ENCODE measurements at places on chromosomes 2 and 18.

- peak; percentile 27 for DNase-seq
These were observed 1047.8 kb downstream of the SOCS6 start for GRCh38 chr18:71336576-71337210.

GRCh38 chr2:198056836-198057235 is 252.4 kb downstream of the PLCL1 start:
- DNase-seq = no peak

- no peak for DNase-seq
These were observed 389.1 kb downstream of the LRRTM1 start for GRCh38 chr2:79915455-79915854.

GRCh38 chr2:66968946-66969345 is 428.2 kb upstream of the ETAA1 start:
- DNase-seq = no peak

GRCh38 chr2:197453914-197454398 is 604 bp downstream of the COQ10B start:
- no peak for DNase-seq

DNA sequence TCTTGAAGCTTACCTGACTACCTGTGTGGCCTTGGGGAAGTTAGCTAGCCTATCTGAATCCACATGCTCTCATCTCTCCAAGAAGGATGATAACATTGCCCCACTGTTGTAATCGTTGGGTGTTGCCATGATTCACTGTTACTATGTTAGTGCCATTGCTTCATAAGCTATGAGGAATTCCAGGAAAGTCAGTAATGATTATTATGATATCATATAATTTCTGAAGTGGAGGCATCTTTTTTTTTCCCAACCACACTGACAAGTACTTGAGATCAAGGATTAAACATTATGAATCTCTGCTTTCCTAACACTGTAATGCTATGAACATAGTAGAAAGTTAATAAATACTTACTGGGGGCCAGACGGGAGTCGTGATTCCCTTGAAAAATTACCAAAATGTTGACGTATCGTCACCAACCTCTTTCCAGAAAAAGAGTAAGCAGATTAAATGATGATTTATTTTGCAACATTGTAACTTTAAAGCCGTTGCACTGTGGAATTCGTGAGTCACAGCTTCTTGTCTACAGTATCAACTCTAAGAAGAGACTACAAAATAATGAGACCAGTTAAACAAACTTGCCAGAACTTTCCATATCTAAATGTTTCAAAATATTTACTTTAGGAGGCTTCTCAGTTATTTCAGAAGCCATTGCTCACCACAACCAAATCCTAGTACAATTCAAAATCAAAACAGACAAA is 459.9 kb downstream of the PIK3C3 start:
- DNase-seq = no peak

DNA sequence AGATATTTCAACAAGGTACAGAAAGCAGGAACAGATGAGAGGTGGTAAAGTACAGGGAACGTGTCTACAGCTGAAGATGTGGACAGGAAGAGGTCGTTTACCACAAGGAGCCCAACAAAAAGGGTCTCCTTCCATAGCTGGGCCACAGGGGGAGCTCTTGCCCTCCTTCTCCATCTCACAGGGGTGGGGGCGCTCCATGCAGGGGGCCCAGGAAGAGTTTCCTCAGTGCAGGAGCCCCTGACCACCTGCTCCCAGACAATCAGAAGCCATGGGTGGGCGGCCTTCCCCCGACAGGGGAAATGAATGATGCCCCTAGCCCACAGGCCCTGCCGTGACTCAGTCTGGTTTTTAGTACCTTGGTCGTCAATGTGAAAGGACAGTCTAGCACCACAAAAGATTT is 163.6 kb upstream of the ZNF516 start:
- no peak for DNase-seq

- no peak for DNase-seq
These were observed 40.9 kb downstream of the DSG2 start for GRCh38 chr18:31538837-31539236.

DNA sequence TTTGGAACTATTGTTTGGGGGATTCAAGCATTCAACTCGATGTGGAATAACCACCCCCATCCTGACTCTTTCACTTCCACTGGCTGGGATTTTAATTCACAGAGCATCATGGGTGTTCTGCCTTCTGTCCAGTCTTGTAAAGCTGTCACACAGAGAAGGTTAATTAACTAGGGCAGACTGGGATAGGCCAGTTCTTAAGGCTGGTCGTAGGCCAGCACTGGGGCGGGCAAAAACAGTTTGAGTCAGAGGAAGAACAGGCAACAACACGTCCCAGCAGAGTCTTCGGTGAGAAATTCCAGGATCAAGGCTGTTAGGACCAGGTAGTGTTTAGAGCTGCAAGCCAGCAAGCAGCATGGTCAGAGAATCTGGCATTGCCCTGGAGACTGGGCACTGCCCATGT is 4.0 kb upstream of the RNF152 start:
- no peak for DNase-seq

DNA sequence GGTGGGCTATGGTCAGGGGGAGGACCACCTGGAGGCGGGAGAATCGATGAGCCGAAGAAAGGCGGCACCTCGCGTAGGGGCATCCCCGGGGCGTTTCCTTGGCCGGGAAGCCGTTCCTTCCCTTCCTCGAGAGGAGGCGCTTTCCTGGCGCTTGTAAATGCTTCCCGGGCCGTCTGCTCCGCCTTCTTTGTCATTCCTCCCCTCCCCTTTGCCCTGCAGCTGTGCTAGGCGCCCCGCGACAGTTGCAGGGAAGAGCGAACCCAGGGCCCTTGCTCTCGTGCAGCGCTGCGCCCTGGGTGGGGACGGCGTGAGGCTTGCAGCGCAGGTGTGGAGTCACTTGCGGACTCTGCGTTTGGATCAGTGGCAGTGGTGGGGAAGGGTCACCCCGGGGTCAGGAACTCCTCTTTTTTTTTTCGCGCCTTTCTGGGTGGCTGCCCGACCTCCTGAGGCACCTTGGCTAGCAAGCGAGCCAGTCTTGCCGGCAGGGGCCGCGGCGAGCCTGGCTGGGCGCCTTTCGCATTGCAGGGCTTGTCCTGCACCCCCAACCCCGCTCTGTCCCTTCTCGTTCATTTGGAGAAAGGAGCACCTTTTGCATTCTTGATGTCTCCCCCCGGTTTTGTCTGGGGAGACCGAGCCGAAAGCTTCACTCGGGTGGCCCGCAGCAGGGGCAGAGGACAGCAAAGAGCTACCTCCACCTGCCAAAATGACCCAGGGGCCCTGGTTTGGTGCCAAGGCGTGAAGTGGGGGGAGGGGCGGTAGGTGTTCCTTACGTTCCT is 858 bp downstream of the KCNS3 start:
- peak; percentile 30 for DNase-seq

GRCh38 chr2:212686285-212686895 is 147.8 kb upstream of the ERBB4 start:
- peak; percentile 51 for DNase-seq

DNA sequence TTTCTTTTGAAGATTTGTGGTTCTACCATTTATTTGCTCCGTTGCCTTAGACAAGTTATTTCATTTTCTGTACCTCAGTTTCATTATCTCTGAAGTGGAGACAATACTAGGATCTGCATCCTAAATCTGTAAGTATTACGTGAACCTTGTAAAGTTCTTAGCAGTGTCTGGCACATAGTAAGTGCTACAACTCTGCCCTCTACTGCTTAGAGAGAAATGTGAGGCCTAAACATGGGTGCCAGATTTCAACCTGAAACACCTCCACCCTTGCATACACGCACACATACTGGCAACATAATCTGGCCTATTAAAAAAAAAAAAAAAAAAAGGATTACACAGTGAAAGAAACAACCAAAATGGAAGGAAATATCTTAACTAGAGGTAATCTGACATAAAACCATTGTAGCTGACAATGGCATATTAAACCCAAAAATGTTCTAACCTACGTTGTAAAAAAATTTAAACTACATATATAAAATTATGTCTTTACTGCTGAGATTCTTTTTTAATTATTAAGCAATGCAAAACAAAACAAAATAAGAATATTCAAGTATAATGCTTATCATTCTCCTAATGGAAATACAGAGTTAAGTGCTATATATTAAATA is 132.6 kb downstream of the MAP2 start:
- DNase-seq = peak; percentile 45

- DNase-seq = no peak
These were observed 472.4 kb upstream of the SALL3 start for GRCh38 chr18:78507217-78507616.

- DNase-seq = no peak
These were observed 21.1 kb upstream of the CELF4 start for GRCh38 chr18:37586656-37587225.
